ENCODE measurements at places on chromosomes 5 and 9.
A peak's percentile ranks its signal among the peaks of the same experiment; 100 is the strongest.

DNA sequence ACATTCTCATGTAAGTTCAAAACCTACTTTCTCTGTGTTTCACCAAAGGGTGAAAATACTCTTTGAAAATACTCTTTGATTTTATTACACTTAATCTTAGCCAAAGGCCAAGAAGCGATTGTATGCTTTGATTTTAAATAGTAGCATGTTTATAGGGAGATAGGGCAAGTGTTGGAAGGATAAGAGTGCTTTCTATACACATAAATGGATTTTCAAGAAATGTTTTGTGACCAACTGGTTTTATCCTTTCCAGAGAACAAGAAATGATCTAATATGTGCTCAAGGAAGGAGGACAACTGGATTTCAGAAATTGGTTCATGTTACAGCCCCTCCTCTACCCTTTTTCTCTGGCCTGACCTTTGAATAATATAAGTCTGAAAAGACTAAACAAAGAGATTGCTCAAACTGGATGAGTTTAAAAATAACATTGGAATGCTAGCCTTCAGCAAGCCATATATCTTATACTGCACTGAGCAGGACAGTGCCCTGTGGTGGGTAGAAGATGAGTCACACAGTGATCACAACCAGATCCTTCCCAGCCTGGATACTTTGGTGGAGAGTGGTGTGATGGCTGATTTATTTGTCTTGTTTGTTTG lies 13.1 kb downstream of the PALM2AKAP2 start:
- DNase-seq = no peak

- DNase-seq = no peak
These were observed 102.9 kb downstream of the MAN2A1 start for GRCh38 chr5:109792613-109793012.

DNA sequence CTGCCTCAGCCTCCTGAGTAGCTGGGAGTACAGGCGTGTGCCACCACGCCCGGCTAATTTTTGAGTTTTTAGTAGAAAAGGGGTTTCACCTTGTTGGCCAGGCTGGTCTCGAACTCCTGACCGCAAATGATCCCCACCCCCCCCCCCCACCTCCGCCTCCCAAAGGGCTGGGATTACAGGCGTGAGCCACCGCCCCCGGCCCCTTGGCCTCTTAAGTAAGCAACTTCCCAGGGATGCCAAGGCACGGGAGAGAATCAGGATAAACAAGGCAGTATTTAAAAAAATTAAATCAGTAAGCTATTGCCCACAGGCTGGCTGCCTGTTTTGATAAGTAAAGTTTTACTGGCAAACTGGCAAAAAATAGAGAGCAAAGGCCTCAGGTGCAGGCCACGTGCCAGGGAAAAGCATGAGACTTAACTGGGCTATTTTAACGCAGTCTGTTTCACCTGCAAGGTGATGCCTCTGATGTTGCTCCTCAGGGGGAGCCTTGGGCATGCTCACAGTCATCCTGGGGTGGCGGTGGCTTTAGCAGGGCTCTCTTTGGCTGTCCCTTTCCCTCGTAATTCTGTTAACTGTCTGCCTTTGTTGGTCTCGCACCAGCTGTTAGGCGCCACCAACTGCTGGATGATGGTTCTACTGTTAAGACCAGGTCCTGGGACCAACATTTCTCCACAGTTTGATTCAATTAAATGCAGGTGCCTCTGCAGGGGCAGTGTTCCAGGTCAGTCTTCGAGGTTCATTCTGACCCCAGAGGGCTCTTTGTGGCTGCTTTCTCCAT lies 19.4 kb upstream of the RNF130 start:
- DNase-seq = no peak

GRCh38 chr5:154858972-154859871 lies 795 bp downstream of the CNOT8 start:
- DNase-seq = no peak

DNA sequence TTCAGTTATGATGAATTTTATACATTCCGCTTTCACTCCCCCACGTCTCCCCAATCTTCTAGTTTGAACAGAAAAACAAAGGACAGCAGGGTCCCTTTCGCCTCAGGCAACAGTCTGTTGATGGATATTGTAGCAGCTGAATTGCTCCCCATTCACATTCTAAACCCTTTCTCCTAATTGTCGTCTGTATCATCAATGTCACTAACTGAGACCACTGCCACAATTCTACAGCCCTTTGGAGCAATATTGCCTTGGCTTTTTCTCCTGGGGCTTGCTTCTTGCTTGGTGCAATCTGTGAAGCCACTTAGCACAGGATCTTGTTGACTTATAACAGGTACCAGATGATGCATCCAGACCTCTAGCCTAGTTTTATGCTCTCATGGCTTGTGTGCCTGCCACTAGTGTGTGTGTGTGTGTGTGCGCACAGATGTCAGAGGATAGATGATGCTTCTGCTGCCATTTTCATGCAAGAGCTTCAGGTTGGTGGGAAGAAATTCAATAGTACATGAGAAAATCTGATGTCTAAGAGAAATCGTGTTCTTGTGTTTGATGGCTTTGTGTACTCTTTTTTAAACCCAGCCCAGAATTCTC lies 195.2 kb upstream of the ISL1 start:
- no peak for DNase-seq

DNA sequence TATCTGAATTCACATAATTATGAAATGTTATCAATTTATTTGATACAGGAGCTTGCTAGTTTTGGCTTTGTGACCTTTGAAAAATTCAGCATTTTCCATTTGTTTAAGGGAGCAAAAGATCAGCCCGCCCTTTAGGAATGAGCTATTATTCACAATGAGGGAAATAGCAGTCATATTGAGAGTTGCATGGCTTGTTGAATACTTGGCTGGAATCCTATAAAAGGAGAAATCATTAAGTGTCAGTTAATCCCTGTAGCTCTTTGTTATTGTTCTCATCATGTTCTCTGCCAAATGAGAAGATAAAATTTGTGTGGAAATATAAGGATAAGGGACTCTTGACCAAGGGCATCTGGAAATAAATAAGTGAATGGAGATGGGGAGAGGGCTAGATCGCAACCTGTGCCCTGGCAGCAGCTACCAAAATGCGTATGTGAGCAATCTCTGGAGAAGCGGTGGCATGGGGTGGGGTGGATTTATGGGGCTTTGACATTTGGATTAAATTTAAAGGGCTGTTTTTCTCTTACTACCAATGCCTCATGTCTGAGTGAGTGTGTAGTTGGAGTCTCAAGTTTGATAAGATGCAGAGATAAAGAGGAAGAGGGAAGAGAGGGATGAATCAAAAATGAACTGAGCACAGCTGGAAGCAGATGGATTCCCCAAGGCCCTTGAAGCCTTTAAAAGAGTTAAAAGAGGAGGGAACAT lies 237.6 kb downstream of the NNT start:
- no peak for DNase-seq

- DNase-seq = no peak
These were observed 5.7 kb upstream of the PRDM6 start for GRCh38 chr5:123083298-123083697.

DNA sequence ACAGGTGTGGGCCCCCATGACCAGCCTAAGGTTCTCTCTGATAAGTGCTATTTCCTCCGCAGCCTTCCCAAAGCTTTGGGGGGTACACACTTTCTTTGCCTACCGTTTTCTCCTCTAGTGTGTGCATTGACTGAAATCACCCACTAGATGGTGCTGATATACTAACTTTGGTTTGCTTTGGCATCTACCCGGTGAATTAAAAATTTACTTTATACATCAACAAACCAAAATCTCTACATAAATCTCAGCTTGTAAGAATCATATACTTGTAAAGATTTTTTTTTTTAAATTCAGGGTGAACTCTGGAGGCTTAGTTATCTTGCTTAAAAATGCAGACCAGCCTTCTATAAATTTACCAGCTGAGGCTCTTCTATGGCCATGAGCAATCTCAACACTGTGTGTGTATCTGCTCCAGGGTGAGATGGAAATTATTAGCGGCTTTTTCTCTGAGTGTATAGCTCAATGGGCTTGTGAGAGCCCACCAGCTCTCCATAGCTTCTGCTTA lies 475.7 kb upstream of the TNC start:
- DNase-seq = peak; percentile 40

DNA sequence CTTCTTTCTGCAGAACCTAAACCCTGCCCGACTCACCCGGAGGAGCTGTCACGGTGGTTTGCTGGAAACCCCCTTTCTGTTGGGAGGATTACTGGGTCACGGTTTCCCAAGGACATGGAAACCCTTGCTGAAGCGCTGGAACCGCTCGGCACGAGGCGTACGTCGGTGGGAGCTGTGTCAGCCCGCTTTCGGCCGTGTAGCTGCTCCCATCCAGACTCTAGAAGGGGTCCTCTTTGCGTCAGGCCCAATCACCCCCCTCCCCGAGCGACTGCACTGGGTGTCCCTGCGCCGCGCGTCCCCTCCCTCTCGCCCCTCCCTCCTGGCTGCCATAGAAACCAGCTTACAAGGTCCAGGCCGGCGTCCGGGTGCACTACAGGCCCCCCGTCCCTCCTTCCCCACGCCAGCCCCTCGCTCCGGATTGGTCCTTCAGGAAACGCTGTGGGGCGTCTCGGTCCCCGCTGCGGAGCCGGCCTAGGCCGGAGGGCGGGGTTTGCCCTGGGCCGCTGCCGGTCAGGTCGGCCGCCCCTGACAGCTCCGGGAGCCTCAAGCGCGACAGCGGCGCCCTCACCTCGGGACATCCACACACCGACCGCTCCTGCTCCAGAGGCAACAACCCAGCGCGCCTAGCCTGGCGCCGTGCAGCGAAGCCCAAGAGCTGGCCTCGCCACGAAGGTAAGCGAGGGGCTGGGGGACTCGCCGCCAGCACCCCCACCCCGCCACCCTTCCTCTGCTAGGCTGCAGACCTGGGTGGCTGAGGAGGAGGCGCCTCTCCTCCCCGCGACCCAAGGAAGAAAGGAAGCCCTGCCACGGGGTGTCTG lies at the start of gene NIM1K:
Gene NIM1K (plus strand): TSS at position 486 of the 818 bp plus-strand sequence. CDS start 53,551 bp downstream, outside the sequence.
- DNase-seq = no peak

DNA sequence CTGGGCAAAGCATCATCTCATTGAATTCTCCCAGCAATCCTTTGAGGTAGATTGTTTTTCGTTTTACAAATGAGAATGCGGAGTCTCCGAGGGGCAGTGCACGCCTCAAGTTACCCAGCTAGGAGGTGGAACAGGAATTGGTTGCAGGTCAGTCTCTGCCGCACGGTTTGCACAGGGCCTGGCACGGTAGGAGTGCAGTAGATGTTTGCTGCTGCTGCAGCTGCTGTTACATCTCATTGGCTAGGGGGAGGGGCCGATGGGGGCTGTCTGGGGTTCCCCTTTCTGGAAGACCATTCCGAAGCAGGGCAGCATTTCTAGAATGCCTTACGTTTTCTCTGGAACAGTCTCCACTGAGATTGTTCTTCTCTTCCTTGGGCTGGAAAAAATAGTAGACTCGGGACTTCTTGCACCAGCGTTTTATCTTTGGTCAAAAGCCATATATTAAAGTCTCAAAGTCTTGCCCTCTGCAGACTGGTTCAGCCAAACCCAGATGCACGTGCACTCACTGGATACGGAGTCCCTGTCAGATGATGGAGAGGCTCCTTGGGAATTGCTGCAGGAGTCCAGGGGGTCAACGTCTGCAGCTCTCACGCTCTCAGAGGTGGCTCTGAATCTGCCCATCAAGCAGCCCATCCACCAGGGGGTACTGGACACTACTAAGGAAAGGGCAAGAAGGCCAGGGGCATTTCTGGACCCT lies 1.2 kb downstream of the USP20 start:
- DNase-seq = no peak

DNA sequence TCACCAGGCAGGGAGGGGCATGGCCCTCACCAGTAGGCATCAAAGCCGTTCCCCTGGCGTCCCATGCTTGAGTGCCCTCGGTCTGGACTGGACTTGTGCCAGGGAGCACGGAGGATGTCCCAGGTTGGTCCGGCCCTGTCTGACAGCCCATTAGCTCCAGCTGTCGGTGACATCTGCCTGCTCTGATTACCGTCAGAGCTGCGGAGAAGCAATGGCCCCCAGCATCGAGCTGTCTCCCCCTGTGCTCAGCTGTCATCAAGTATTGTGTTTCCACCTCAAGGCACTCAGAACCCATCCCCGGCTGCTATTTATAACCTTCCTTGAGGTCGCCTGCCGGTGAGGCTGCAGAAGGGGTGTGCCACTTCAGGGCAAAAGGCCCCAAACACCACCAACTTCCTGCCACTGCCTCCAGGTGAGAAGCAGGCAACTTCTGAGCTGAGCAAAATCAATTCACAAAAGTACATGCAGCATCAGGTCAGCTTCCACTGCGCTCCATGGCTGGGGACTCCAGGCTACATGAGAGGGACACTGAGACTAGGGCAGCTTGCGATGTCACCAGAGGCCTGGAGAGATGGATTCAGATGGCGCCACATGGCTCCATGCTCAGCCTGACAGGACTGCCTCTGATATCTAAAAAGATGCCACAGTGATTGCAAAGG lies 142.7 kb downstream of the C5orf15 start:
- no peak for DNase-seq

DNA sequence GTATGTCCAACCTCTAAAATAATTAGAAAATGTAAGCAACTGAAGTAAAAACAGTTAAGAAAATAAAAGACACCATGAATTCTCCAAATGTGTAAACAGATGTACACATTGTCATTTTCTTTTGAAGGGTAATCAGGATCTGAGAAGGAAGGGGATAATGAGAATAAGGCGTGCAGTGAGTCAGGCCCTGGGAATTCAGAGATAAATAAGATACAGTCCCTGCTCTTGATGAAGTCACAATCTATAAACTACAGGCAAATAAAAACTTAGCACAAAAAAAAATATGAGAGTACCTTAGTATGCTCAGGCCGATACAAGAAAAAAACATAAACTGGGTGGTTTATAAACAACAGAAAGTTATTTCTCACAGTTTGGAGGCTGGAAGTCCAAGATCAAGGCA lies 315.3 kb downstream of the DNAH5 start:
- DNase-seq = no peak

GRCh38 chr5:58786711-58787303 lies 203.9 kb downstream of the RAB3C start:
- no peak for DNase-seq

- DNase-seq = no peak
These were observed 60.2 kb upstream of the SPTLC1 start for GRCh38 chr9:92175441-92175840.

- no peak for DNase-seq
These were observed 273.2 kb upstream of the PRDM9 start for GRCh38 chr5:23234197-23234596.

DNA sequence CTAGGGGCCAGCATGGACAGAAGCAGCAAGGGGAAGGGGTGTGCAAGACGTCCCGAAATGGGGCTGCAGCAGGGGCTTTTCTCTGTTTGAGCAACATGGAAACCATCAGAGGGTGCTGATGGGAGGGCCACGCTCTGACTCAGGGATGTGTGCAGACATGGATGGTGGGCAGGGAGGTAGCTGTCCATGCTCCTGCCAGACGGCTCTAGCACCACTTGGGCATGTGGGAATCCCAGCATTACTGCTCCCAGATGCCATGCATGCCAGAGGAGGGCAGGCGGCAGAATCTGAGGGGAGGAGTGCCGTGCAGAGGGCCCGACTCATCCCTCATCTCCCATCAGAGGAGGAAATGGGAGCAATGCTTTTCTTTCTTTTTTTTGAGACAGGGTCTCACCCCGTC lies 45.6 kb upstream of the SLC25A51 start:
- DNase-seq = no peak

DNA sequence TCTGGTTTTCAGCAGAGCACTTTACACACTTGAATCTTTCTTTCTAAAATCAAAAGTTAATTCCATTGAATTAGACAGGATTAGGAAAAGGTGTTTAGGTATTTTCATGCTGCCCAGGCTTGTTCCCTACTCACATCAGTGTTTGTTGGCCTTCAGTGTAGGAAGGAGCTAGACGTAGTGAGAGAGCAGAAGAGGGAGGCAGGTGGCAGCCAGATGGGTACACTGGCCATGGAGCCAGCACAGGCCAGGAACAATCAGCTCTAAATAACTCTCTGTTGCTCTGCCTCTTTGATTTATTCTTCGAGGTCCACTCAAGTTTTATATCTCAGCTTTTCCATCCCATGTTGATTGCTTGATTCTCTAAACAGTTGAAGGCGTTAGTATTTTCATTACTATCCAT lies 529.6 kb downstream of the PSAT1 start:
- no peak for DNase-seq

- no peak for DNase-seq
These were observed 332.0 kb downstream of the TRIM32 start for GRCh38 chr9:117018966-117019617.

All from renal cortex interstitium (tissue), 15 donors.